ENCODE measurements at places on chromosomes 5 and 9.

DNA sequence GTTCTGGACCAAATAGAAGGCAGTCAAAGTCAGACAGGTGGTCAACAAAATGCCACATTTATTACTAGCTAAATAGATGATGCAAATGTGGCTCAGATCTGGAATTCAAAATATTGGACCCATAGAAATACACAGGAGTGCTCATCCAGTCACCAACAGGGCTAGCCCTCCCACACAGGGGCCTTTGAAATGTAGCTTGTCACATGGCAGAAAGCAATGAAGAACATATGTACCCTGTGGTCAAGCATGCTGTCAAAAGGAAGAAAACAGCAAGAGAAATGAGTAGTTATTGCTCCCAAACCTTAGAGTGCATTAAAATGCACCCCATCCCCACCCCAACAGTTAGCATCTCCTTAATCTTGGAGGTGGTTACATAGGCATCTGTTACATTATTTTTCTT is 20.9 kb upstream of the CCDC112 start:
- no peak for DNase-seq

DNA sequence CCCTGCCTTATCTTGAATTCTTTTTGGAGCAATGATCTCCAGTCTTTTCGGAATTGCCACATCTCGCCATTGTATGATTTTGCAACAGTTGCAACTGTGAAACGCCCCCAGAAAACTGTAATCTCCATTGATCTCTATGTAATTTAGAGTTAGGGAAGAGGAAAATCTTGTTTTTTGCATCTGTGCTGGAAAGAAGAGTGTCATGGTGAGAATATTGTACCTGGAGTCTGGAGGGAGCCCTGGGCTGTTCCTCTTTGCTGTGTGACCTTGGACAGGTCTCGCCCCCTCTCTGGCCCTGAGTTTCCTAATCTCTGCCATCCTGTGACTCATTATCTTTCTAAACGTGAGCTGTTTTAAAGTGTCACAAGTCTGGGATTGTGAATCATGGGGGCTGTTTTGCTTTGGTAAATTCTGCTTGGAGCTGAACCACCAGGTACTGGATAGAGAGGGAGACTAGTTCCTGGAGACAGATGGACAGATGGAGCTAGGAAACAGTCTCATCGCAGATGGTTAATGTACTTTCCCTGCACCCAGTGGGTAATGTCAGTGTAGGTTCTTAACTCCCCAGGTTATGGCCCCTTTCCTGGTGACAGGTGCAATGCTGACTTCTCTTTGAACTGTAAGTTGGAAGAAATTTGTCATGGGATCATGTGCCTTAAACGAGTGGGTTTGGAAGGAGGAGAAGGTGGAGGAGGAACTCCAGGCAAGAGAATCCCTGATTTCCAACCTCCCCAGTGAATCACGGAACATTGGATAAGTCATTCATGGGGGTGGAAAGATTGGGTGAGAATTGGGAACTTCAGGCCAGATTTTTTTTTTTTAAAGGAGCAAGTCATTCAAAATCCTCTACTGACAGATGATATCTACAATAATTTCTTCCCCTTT is 19.6 kb downstream of the PPARGC1B start:
- no peak for DNase-seq

GRCh38 chr9:118305331-118305730 is 601.1 kb downstream of the TLR4 start:
- DNase-seq = no peak

- no peak for DNase-seq
Observed at GRCh38 chr9:32395510-32396216, 11.2 kb downstream of the ACO1 start.

GRCh38 chr5:38473008-38473407 is 83.4 kb downstream of the LIFR start:
- no peak for DNase-seq

Measured in SK-N-DZ (cell line).